ENCODE measurements at places on chromosomes 2 and 18.
A peak's percentile ranks its signal among the peaks of the same experiment; 100 is the strongest.

GRCh38 chr18:32424696-32425095 lies 46.0 kb downstream of the GAREM1 start:
- DNase-seq, result no peak

GRCh38 chr2:239647052-239647819 lies 246.4 kb upstream of the HDAC4 start:
- DNase-seq, result no peak

GRCh38 chr2:132497591-132497990 lies 81.0 kb downstream of the GPR39 start:
- DNase-seq, result no peak

DNA sequence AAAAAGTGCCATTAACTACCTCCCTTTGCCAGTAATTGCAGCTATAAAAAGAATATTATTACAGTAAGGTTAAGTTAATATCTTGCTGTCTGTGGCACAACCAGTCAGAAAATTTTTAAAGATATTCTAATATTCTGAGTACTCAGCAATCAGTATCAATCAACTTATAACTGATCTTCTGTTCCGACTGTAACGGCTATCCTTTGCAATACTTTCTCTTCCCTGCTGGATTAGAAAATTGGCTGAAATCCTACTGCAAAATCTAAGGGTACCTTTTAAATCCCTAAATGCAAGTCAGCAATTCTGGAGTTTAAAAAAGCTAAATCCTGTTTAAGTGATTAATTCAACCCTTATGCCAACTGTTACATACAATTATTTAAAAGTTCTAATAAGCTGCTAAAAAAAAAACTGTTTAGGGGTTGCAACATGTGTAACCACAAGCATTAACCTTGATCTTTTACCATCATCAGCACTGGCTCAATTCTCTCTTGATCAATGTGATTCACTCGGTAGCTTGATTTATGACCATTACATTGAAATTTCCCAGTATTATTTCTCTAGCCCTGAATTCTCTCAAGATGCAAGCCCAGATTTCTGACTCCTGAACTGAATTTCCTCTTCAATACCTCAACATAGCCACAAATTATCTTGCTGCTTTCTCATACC lies 20.5 kb downstream of the GAREM1 start:
- no peak for DNase-seq

DNA sequence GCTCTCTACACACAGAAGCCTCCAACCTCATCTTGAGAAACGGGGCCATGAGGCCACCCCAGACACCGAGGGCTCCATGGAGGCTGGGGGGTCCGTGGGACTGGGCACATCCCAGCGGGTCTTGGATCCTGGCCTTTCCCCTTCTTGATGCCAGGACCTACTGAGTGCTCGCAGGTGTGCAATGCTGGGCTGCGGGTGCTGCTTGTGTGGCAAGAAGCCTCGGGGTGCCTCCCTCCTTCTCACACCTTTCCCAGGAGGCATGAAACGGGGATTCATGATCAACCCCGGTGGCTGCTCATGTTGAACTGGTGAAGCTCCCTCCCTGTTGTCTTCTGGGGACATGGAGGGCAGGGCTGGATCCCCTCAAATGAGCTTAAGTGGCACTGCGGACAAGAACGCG lies 2.0 kb upstream of the BUB1 start:
- no peak for DNase-seq

- DNase-seq, result no peak
Observed at GRCh38 chr2:106336737-106337136, 131.5 kb downstream of the RGPD3 start.

GRCh38 chr2:113686537-113686936 lies 59.5 kb downstream of the RABL2A start:
- DNase-seq, result no peak

GRCh38 chr18:28412521-28412920 lies 235.6 kb upstream of the CDH2 start:
- no peak for DNase-seq

DNA sequence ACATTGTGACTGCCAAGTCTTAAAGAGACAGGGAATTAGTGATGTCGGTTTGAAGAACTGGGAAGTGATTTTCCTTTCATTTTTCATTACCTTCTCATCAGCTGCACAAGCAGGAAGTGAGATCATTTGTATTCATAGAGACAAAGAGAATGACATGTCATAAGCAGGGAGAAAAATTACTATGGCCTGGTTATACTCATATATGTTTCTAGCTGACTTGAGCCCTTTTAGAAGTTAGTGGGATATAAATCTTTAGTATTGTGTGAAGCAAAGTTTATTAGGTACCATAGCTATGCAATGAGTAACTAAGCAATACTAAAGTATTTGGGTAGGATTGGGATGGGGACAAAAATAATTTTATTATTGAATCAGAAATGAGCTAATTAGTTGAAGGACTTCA lies 284.1 kb downstream of the PID1 start:
- DNase-seq, result no peak

DNA sequence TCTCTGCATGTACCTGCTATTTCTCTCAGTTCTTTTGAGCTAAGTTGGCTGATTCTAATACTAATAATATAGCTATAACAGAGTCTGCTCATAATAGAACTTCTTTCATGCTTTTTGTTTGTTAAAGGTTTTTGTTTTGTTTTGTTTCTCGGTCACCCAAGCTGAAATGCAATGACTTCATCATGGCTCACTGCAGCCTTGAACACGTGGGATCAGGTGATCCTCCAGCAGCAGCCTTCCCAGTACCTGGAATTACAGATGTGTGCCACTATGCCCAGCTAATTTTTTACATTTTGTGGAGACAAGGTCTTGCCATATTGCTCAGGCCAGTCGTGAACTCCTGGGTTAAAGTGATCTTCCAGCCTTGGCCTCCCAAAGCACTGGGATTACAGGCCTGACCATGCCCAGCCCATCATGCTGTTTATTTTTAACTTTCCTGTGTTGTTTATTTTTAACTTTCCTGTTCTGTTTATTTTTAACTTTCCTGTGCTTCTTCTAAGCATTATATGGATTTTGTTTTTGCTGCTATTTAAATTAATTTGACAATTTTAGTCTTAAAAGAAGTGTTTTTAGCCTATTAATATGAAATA lies 763.8 kb upstream of the CDH7 start:
- DNase-seq, result no peak

DNA sequence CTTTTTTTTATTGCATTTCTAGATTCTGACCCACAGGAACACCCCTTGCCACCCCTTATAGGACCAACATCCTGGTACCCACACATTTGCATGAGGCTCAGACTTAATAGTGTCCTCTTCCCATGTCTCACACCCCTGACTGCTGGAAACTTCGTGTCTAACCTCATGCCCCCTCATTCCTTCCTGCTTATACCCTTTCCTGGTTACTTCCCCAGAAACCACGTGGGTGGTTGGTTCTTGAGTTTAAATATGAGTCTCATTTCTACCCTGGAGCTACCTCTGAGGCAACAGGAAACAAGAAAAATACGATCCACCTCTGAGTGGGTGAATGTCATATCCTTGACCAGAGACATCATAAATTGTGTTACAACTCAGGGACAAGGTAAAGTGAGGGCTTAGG lies 1.6 kb downstream of the TNP1 start:
- DNase-seq, result no peak

DNA sequence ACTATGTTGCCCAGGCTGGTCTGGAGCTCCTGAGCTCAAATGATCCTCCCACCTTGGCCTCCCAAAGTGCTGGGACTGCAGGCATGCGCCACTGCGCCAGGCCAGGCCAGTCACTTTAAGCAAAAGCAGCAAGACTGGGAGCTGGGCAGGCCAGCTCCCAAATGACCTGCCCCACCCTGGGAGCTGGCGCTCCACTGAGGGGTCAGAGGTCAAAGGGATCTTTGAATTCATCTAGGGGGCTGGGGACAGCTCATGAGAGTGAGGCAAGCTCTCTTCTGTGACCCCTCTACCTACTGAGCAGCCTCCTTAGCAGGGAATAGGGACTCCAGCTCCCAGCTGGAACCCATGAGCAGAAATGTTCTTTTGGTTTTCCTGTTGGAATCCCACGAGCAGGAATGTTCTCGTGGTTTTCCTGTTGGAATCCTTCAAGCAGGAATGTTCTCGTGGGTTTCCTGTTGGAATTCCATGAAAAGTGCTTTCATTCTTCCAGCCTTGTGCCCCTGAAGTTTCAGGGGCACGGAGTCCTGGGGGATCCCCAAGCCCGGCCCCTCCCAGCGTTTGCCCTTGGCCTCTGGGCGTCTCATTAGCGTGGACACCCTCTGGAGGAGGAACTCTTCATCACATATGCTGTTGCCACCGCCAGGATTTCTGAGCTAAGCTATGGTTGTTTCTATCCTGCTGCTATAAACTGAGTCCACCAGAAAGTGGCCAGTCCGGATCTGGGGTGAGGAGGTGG lies 162.0 kb upstream of the HAAO start:
- no peak for DNase-seq

GRCh38 chr2:88815282-88815681 lies 123.8 kb downstream of the RPIA start:
- no peak for DNase-seq

- DNase-seq, result no peak
Observed at GRCh38 chr2:190670182-190670946, 21.5 kb downstream of the NAB1 start.

DNA sequence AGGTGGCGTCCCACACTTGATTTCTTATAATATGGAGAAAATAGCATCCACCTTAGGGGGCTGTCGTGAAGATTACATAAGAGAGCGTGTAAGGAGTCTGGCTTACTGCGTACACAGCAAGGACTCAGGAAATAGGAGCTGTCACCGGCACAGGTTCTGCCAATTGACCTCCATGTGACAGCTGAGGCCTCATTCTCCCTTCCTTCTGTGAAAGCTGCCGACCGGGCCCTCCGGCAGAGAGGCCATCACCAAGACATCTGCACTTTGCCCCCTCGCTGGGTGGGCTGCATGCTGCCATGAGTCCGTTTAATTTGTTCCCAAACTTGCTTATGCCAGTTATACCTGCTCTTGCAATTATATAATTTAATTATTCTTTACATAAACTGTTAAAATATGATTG lies 27.7 kb downstream of the HS1BP3 start:
- DNase-seq, result no peak

- no peak for DNase-seq
Observed at GRCh38 chr2:100563407-100564247, 834 bp downstream of the PDCL3 start.

GRCh38 chr2:134452042-134452733 lies 198.3 kb downstream of the MGAT5 start:
- DNase-seq, result no peak

DNA sequence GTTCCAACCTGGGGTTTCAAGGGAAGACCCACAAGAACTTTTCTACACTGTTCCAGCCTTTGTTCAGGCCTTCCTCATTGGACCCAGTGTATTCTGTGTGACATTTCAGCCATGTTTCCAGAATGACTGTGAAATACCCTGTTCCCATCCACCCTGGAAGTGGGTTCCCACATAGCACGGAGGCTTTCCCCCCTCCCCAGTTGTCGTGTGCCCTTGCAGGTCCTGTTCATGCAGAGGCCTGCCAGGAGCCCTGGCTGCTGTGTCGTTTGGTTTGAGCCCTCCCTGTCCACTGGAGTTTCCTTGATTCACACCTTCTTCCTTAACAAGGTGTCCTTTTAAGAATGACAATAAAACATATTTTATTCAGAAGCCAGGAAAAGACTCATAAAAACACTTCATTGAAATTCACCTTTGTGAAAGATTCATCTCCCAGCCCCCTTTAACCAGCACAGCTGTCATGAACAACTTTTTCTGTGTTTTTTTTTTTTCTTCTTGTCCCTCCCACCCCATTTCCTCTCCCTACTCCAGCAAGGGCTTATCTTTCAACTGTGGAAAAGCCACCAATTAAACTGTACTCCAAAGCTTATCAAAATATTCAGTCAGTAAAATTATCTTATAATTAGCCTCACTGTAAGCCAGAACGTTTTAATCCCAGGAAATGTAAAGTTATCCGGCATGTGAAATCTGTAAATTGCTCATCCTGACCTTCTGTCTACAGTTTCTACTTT lies 106.4 kb downstream of the ACOXL start:
- DNase-seq, result no peak

DNA sequence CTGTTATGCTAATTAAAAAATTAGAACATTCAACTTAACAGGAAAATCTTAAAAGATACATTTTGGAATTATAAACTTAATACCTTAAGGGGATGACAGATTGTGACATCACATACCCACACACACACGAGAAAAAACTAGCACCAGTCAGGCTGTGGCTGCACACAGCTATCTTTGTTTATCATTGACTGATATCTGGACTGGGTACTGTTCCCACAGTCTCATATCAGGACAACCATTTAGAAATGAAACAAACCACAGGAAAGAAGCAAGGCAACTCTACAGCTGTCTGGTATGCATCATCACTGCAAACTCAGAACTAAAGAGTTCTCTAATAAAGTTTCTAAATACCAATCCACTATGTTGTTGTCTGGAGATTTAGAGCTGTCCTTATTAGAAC lies 210.9 kb upstream of the SMAD7 start:
- DNase-seq, result no peak

- DNase-seq, result no peak
Observed at GRCh38 chr18:3135536-3135935, 84.2 kb downstream of the MYOM1 start.

DNA sequence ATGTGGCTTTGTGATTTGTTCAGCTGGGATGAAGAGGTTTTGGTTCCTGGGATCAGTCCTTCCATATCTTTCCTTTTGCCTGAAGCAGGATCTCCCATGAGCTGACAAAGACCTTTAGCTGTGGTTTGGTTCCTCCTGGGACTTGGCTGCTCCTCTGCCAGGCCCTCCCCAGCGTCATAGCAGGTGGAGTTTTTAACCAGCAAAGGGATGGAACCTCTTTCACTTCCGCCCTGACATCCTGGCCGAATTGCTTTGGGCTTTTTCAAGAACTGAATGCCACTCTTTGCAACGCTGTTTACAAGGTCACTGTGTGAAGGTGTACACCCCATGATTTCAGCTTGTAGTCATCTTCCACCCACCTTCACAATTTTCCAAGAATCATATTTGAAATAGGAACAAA lies 390 bp downstream of the PCARE start:
- no peak for DNase-seq

- DNase-seq, result no peak
Observed at GRCh38 chr18:30385684-30386083, 656.9 kb downstream of the DSC3 start.

DNA sequence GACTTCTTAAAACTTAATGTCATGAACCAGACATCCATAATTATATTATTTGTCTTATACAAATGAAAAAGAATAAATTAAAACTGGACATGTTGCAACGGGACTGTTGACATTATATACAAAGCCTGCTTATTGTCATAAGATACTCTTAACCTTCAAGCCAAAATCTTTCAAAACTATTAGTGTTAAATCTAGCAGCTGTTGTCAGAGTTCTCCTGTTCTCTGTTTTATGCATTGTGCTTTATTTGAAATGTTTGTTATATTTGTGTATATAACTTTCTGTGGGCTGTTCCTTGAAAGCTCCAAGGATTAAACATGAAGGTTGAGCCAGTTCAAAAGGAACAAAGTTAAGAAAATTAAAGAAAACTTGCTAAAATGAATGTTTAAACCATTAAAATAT lies 335.5 kb upstream of the NT5C1B start:
- no peak for DNase-seq

- peak; percentile 31 for DNase-seq
Observed at GRCh38 chr2:34096562-34097171, 497.6 kb upstream of the FAM98A start.

- no peak for DNase-seq
Observed at GRCh38 chr2:182558564-182558963, 131.7 kb upstream of the PDE1A start.

- DNase-seq, result no peak
Observed at GRCh38 chr2:199309973-199310372, 147.8 kb downstream of the SATB2 start.
